T-helper 1 cell treated with Interleukin-12 subunit alpha and Interleukin-12 subunit beta and Interleukin-4 antibody, amounts not matched to agents 30 ng/mL and 1 ng/mL, for 36 hours (primary cell): ENCODE measurements at places on chromosomes 4 and X. TPM values are rescaled to one million over a fixed set of nuclear protein-coding genes. Genes with fewer than 3 reads are reported as not detected.

Gene NCAPG
- total RNA-seq = 42.8 and 43.4 TPM in 2 replicates

Gene BGN
- not detected in 2 replicates for total RNA-seq

Gene BMPR1B
- total RNA-seq = not detected in 2 replicates

Gene PTCHD1
- not detected in 2 replicates for total RNA-seq

Gene SLC6A14
- not detected in 2 replicates for total RNA-seq

Gene ARL9
- 0.07 and 0.15 TPM in 2 replicates for total RNA-seq

Gene MID1
- total RNA-seq = 0.07 and 0.22 TPM in 2 replicates

Gene HPGD
- total RNA-seq = 12.1 and 13.8 TPM in 2 replicates

Gene ARMCX1
- total RNA-seq = 0.12 TPM in 1 of 2 replicates, not detected in the other

Gene KANTR
- total RNA-seq = 8.6 and 9.0 TPM in 2 replicates

Gene CTAG1B
- total RNA-seq = not detected in 2 replicates

Gene MAGED2
- 44.6 and 46.0 TPM in 2 replicates for total RNA-seq

Gene SPANXN4
- total RNA-seq = not detected in 2 replicates

Gene SH2D1A
- 45.3 and 45.7 TPM in 2 replicates for total RNA-seq

Gene NAP1L2
- total RNA-seq = 2.3 and 2.4 TPM in 2 replicates

Gene ATP7A
- 10.5 and 12.1 TPM in 2 replicates for total RNA-seq

Gene CT45A10
- total RNA-seq = not detected in 2 replicates

Gene CTAG2
- not detected in 2 replicates for total RNA-seq

Gene KLF8
- total RNA-seq = 13.5 and 14.3 TPM in 2 replicates

Gene TLR1
- 23.3 and 24.2 TPM in 2 replicates for total RNA-seq

Gene PAK3
- 0.20 and 0.42 TPM in 2 replicates for total RNA-seq

Gene PASD1
- total RNA-seq = not detected in 2 replicates

Gene IL1RAPL1
- total RNA-seq = not detected in 2 replicates

Gene ALPK1
- 36.7 and 39.4 TPM in 2 replicates for total RNA-seq

Gene TEX13B
- not detected in 2 replicates for total RNA-seq

Gene HELT
- not detected in 2 replicates for total RNA-seq

Gene ASB12
- total RNA-seq = not detected in 2 replicates

Gene RHOXF2
- total RNA-seq = not detected in 2 replicates

Gene XK
- total RNA-seq = 0.15 and 0.20 TPM in 2 replicates

Gene MAGEA9B
- not detected in 2 replicates for total RNA-seq

Gene XPNPEP2
- total RNA-seq = 0.61 and 0.88 TPM in 2 replicates

Gene MAGEA12
- total RNA-seq = not detected in 2 replicates

Gene CLDN2
- not detected in 2 replicates for total RNA-seq

Gene CLTRN
- total RNA-seq = not detected in 2 replicates

Gene CYTL1
- not detected in 2 replicates for total RNA-seq

Gene MAGEA10
- total RNA-seq = not detected in 2 replicates

Gene STOX2
- 0.12 TPM in 1 of 2 replicates, not detected in the other for total RNA-seq
